Urinary bladder (tissue), 4 donors: ENCODE measurements at places on chromosomes 3 and 15. TPM values are rescaled to one million over a fixed set of nuclear protein-coding genes. Genes with fewer than 3 reads are reported as not detected.

RARRES1 gene
- polyA plus RNA-seq, result 67.0 TPM

SOX14 gene
- polyA plus RNA-seq, result not detected

COL6A5 gene
- 5.0 TPM for polyA plus RNA-seq

IGSF10 gene
- polyA plus RNA-seq, result 9.8 TPM

PRTG gene
- 0.68 TPM for polyA plus RNA-seq

ZNF502 gene
- 4.7 TPM for polyA plus RNA-seq

PPP2R3A gene
- polyA plus RNA-seq, result 10.5 TPM

HYKK gene
- polyA plus RNA-seq, result 4.8 TPM

RPL22L1 gene
- 69.3 TPM for polyA plus RNA-seq

MYEF2 gene
- 7.1 TPM for polyA plus RNA-seq

IMPG2 gene
- polyA plus RNA-seq, result 0.16 TPM

SEC22C gene
- polyA plus RNA-seq, result 46.0 TPM

SMCO1 gene
- not detected for polyA plus RNA-seq

ATP10A gene
- 5.0 TPM for polyA plus RNA-seq

BCHE gene
- polyA plus RNA-seq, result 18.5 TPM

CLDN11 gene
- polyA plus RNA-seq, result 24.6 TPM

CPN2 gene
- polyA plus RNA-seq, result 0.06 TPM

HES1 gene
- polyA plus RNA-seq, result 22.6 TPM

A4GNT gene
- polyA plus RNA-seq, result not detected

DLEC1 gene
- polyA plus RNA-seq, result 0.29 TPM

CYP19A1 gene
- 0.99 TPM for polyA plus RNA-seq

KLHL40 gene
- polyA plus RNA-seq, result 0.06 TPM

LYZL4 gene
- polyA plus RNA-seq, result not detected

MUSTN1 gene
- polyA plus RNA-seq, result 44.5 TPM

PDZRN3 gene
- 98.0 TPM for polyA plus RNA-seq

GP9 gene
- polyA plus RNA-seq, result not detected

CHDH gene
- 0.49 TPM for polyA plus RNA-seq

TUBGCP4 gene
- 9.7 TPM for polyA plus RNA-seq

GOLGA8R gene
- 1.2 TPM for polyA plus RNA-seq

CSPG5 gene
- polyA plus RNA-seq, result 0.35 TPM

BRPF1 gene
- 13.8 TPM for polyA plus RNA-seq

MCF2L2 gene
- polyA plus RNA-seq, result 0.44 TPM

C3orf70 gene
- polyA plus RNA-seq, result 13.6 TPM

GHSR gene
- polyA plus RNA-seq, result not detected

RPL4 gene
- polyA plus RNA-seq, result 3,806 TPM

TICRR gene
- polyA plus RNA-seq, result 0.13 TPM

C15orf61 gene
- polyA plus RNA-seq, result 5.2 TPM

AHSG gene
- 0.71 TPM for polyA plus RNA-seq

IQCH gene
- 0.22 TPM for polyA plus RNA-seq

CCR3 gene
- polyA plus RNA-seq, result not detected

RTP4 gene
- 2.7 TPM for polyA plus RNA-seq

PCOLCE2 gene
- 82.8 TPM for polyA plus RNA-seq

PROS1 gene
- 43.6 TPM for polyA plus RNA-seq

MOBP gene
- 0.94 TPM for polyA plus RNA-seq

ARHGEF3 gene
- 22.4 TPM for polyA plus RNA-seq

RBM15B gene
- polyA plus RNA-seq, result 24.4 TPM

PPP1R14D gene
- polyA plus RNA-seq, result not detected

LRRC31 gene
- not detected for polyA plus RNA-seq

ITIH3 gene
- 3.1 TPM for polyA plus RNA-seq

STRIT1 gene
- not detected for polyA plus RNA-seq

MLF1 gene
- polyA plus RNA-seq, result 10.7 TPM

VWA5B2 gene
- polyA plus RNA-seq, result 0.33 TPM

PAQR9 gene
- polyA plus RNA-seq, result 0.03 TPM
